CD4-positive, alpha-beta T cell treated with Interleukin-1 beta for 1 hour (primary cell): ENCODE measurements at places on chromosomes 7 and 10.

GRCh38 chr7:123346766-123347165, 147.0 kb upstream of the SLC13A1 start:
- DNase-seq = no peak

DNA sequence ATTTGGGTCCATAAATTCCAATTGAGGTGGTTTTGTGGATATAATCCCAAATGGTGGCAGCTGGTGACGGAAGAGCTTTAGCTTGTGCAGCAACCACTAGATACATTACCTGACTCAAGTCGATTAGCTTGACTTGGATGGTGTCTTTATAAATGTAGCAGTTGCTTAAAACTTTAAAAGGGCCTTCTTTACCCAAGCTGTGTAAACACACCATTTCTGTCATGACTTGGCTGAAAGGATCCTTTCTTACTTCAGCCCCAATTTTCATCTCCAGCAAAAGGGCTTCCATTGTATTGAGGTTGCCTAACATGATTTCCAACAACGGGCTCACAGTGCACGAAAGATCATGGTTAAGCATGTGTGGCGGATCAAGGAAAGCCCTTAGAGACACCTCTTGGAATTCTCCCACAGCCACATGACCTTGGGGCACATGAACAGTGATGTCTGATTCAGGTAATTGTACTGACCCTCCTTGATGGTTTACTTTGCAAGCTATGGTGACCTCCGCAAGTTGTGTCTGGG, 57.9 kb downstream of the MACC1 start:
- DNase-seq = no peak

- no peak for DNase-seq
Measured at GRCh38 chr7:91892821-91893340, 12.4 kb upstream of the MTERF1 start.

- no peak for DNase-seq
Measured at GRCh38 chr10:82176587-82176986, 301.6 kb downstream of the NRG3 start.

DNA sequence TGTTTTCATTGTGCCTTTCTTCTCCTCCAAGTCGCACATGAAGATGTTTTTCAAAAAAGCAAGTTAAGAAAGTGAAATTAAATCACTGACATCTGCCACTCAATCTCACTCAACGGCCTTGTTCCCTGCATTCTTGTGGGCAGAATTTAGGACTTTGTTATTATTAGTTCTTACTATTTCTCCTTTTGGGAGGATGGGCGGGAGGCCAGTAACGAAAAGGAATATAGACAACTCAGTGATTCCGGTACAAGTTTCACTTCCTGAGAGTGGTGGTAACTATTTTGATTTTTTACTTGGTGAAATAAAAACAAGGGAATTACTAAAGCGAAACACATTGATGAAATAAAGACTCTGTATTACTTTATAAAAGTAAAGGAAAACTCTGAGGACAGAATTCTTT, 231.9 kb upstream of the HABP2 start:
- peak; percentile 41 for DNase-seq

GRCh38 chr7:135743907-135744731, 4.5 kb downstream of the FAM180A start:
- DNase-seq = no peak

DNA sequence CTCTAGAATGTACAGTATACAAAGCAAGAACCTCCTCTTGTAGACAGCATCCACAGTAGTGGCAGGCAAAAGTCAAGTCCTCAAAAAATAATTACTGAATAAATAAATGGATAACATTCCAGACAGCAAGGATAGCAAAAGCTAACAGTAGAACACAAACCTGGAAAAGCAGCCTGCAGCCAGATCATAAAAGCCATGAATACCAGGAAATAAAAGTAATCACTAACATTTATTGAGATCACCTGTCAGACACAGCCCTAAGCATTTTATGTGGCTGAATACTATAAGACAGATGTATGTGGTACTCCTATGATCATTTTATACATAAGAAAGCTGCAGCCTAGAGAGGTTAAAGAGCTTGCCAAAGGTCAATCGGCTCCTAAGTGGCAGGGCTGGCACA, 34.0 kb downstream of the CUL2 start:
- no peak for DNase-seq

GRCh38 chr7:17147409-17147808, 151.0 kb upstream of the AHR start:
- no peak for DNase-seq

GRCh38 chr7:123604739-123605138, 3.1 kb downstream of the ASB15 start:
- no peak for DNase-seq

- DNase-seq = no peak
Measured at GRCh38 chr10:36840788-36841187, 284.6 kb upstream of the ANKRD30A start.

GRCh38 chr7:155624412-155624811, 20.0 kb upstream of the RBM33 start:
- no peak for DNase-seq

- no peak for DNase-seq
Measured at GRCh38 chr7:14000247-14000646, 10.8 kb upstream of the ETV1 start.

- no peak for DNase-seq
Measured at GRCh38 chr7:47031786-47032535, 550.0 kb downstream of the TNS3 start.

- no peak for DNase-seq
Measured at GRCh38 chr10:109405338-109405737, 518.0 kb downstream of the XPNPEP1 start.

GRCh38 chr7:85567983-85568382, 381.1 kb upstream of the SEMA3D start:
- DNase-seq = no peak

GRCh38 chr7:127474457-127474856, 81.9 kb upstream of the ZNF800 start:
- no peak for DNase-seq

DNA sequence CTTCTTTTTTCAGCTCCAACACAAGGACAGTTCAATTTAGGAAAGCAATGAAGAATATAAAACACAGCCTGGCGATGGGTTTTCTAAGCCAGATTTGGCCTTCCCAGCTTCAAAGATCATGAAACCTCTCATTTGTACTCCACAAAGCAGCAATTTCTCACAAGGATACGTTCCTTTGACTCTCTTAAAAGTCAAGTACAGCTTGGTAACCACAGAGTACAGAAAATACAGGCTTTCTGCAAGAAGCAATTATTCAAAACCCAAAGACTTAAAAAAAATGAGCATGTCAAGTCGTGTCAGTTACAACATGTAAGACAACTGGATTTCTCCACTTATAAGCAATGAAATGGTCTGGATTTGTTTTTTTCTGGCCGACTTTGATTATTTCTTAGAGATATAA, 321.4 kb downstream of the FGFR2 start:
- DNase-seq = no peak

GRCh38 chr7:131148258-131148657, 179.4 kb upstream of the MKLN1 start:
- DNase-seq = no peak

- no peak for DNase-seq
Measured at GRCh38 chr10:118506671-118507590, 88.5 kb downstream of the PRLHR start.

- DNase-seq = no peak
Measured at GRCh38 chr7:67604461-67605386, 608.1 kb downstream of the TYW1 start.

- no peak for DNase-seq
Measured at GRCh38 chr7:79434098-79434497, 19.4 kb downstream of the MAGI2 start.

- DNase-seq = no peak
Measured at GRCh38 chr7:34838329-34838728, 180.3 kb downstream of the NPSR1 start.

DNA sequence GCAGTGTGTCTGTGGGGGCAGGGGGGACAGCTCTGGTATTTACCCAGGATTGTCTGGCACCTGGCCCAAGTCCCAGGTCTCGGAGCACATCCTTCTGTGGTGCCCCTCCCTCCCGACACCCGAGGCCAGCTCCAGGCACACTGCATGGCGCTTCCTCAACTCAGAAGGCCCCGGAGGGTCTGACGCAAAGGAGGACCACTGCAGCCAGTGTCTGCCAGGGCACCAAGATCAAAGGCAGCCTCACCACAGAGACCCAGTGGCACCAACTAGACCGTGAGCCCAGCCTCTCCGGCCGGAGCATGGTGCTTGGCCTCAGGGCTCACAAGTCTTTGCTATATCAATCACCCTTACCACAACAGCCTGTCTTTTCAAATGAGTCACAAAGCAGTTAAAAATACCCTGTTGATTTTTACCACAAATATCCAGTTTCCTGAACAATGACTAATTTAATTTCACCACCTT, 99.3 kb upstream of the DDC start:
- DNase-seq = no peak

- no peak for DNase-seq
Measured at GRCh38 chr7:81272176-81272575, 353.3 kb upstream of the SEMA3C start.

GRCh38 chr7:56009695-56010094, 41.5 kb downstream of the PSPH start:
- DNase-seq = no peak

DNA sequence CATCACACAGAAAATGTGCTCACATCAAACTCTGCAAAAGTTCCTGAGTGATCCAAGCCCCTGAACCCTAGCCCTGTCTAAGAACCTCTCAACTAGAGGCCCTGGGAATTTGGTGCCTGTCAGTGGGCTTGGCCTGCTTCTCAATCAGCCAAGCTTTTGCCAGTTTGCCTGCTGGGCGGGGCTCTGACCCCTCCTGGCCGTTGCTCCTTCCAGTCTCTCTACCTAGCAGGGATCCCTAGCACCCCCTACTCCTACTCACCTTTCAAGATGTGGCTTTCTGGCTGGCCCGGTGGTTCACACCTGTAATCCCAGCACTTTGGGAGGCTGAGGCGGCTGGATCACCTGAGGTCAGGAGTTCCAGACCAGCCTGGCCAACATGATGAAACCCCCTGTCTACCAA, 2.1 kb downstream of the KLRG2 start:
- DNase-seq = no peak

GRCh38 chr10:52485462-52485861, 171.4 kb downstream of the DKK1 start:
- no peak for DNase-seq
